T-helper 2 cell treated with Interferon-gamma antibody and Interleukin-4, amounts not matched to agents 5 μg/mL and 100 μg/mL, for 36 hours (primary cell): ENCODE measurements at places on chromosomes 13 and 19.
A peak's percentile ranks its signal among the peaks of the same experiment; 100 is the strongest.

DNA sequence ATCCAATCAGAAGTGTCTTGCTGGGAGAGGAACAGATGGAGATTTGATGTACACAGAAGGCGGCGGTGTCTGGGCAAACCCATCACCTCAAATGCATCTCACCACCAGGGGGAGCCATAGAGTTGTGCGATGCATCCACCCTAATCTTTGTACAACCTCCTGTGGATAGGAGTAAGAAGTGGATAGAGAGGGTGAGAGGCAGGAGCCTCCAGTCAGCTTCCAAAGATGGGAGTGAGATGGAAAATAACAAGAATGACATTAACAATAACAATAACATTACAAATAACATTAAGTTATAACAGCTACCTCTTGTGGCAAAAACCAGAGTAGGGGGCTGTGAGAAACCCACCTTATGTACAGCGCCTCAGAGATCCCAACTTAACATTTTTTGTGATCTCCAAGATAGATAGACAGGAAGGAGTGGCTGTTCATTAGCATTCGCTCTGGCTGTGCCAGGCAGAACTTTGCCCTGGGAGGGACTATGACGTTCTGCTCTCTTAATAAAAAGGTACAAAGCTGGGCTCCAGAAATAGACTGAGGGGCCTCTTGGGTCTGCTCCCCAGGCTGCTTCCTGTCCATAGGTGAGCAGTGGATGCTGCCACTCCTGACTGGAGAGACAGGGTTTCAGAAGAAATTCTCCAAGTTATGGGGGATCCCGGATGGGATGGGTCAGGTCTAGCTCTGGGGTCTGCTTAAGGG, 5.2 kb upstream of the CEACAM18 start:
- no peaks in the 10 kb centered on the region for H3K27me3 ChIP-seq
- peaks cover 23% of the 10 kb centered on the region for H3K4me1 ChIP-seq
- no peak overlapping the region for H3K27ac ChIP-seq
- no peaks in the 10 kb centered on the region for H3K36me3 ChIP-seq
- H3K4me3 ChIP-seq = no peak overlapping the region

- no peak for DNase-seq
- H3K36me3 ChIP-seq = peaks cover 26% of the 10 kb centered on the region
- H3K27me3 ChIP-seq = no peaks in the 10 kb centered on the region
- peak overlapping the region; percentile 92 for H3K4me3 ChIP-seq
- peaks cover 18% of the 10 kb centered on the region for H3K4me1 ChIP-seq
These were observed 401 bp upstream of the ZNF765 start for GRCh38 chr19:53394522-53394973.

DNA sequence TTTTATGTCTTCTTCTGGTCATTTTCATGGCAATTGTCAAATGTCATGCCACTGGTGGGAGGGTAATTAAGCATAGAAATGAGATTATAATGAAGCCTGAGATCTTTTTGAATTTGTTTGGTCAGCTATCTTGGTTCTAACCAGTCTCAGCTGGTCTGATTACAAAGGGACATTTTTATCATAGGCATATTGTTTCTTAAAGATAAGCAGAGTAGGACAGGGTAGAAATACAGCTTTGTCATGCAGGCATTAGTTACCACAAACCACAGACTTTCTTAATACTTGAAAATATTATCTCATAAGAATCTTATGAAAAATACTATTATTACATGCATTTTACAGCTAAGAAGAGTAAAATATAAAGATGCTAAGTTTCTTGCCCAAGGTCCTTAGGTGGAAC, 1761.5 kb downstream of the PCDH9 start:
- H3K27ac ChIP-seq = no peak overlapping the region
- DNase-seq = no peak
- no peak overlapping the region for H3K4me3 ChIP-seq
- H3K27me3 ChIP-seq = no peaks in the 10 kb centered on the region
- no peaks in the 10 kb centered on the region for H3K4me1 ChIP-seq

DNA sequence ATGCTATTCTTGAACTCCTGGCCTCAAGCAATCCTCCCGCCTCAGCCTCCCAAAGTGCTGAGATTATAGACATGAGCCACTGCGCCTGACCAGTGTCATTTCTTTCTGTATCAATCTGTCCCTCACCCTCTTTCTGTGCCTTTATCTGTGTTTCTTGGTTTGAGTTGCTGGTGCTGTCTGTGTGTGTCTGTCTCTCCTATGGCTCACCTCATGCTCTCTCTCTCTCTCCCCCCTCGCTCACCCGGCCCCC, 9.9 kb downstream of the IRF2BP1 start:
- DNase-seq = peak; percentile 56
- H3K4me3 ChIP-seq = peak overlapping the region; percentile 6
- H3K27ac ChIP-seq = peak overlapping the region; percentile 72
- H3K27me3 ChIP-seq = peaks cover 10% of the 10 kb centered on the region

- no peaks in the 10 kb centered on the region for H3K27me3 ChIP-seq
- H3K27ac ChIP-seq = no peak overlapping the region
These were observed 88.8 kb downstream of the ZNF429 start for GRCh38 chr19:21593934-21594820.

- H3K4me1 ChIP-seq = peaks cover 14% of the 10 kb centered on the region
- H3K27ac ChIP-seq = peak overlapping the region; percentile 20
- no peak for DNase-seq
- H3K36me3 ChIP-seq = no peaks in the 10 kb centered on the region
- peaks cover 3% of the 10 kb centered on the region for H3K27me3 ChIP-seq
These were observed 15.5 kb upstream of the SPACA4 start for GRCh38 chr19:48591021-48591420.

- H3K4me1 ChIP-seq = no peaks in the 10 kb centered on the region
- no peak overlapping the region for H3K27ac ChIP-seq
- H3K36me3 ChIP-seq = no peaks in the 10 kb centered on the region
These were observed 2678.4 kb downstream of the PCDH9 start for GRCh38 chr13:64551755-64552154.

DNA sequence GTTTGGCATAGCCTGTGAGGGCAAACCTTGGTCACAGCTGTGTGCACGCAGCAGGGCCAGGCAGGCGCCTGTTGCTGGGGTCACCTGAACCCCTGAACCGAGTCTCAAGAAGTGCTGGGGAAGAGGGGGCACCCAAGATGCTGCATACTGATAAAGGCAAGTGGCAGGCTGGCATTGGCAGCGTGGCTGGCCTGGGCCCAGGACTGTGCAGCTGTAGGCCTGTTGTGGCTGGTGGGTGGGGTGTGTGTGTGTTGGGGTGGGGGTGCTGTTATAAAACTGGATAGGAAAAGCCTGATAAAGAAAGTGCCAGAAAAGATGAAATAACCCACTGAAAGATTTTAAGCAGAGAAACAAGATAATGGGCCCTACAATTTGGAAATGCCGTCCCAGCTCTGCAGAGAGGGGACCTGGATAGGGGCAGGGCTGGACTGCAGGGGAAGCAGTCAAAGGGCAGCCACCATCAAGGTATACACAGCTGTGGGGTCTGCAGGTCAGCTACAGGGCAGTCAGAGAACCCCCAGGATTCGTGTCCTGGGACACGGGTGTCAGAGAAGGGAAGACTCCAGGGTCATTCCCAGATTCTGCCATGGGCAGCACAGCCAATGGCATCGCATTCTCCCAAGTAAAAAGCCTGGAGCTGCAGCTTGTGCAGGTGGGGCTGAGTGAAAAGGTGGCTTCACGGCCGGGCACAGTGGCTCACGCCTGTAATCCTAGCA, 33.2 kb downstream of the CILP2 start:
- DNase-seq = no peak
- H3K4me1 ChIP-seq = peaks cover 3% of the 10 kb centered on the region
- no peak overlapping the region for H3K27ac ChIP-seq

DNA sequence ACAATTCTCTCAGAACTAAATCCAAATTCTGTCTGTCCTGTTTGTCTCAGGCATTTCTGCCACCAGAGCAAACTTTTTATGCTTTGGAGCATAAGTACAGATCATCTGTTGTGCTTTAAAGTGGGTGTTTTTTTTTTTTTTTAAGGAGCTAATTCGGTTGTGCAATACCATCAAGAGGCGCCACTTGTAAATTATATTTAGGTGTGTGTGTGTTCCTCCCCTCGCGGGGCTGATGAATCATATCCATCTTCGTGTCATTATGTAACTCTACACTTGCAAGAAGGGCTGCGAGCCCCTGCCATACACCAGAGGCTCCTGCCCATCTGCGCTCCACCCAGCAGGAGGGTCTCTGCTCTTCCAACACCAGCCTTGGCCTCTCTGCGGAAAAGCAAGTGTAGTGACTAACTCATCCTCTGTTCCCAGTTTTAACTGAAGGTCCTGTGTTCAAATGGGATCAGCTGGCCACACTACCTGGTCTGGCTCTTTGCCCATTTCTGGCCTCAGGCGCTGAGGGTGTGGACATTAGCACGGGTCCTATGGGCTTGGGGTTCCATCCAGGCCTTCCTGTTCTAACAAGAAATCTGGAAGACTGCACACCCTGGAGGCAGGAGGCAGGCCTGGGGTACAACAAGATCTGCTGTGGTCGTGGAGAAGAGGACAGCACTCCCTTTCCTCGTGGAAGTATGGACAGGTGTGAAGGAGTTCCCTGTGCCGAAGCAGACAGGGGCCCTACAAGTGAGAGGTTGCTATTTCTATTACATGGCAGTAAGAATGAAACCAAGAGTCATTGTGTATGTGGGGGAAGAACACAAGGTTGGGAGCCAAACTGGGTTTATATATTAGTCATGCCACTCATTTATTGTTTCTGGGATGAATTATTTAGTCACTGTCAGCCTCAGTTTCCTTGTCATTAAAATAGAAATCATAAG, 96.1 kb upstream of the MBNL2 start:
- H3K4me3 ChIP-seq = no peak overlapping the region
- DNase-seq = peak; percentile 17
- H3K36me3 ChIP-seq = no peaks in the 10 kb centered on the region
- H3K27ac ChIP-seq = no peak overlapping the region
- peaks cover 13% of the 10 kb centered on the region for H3K4me1 ChIP-seq

DNA sequence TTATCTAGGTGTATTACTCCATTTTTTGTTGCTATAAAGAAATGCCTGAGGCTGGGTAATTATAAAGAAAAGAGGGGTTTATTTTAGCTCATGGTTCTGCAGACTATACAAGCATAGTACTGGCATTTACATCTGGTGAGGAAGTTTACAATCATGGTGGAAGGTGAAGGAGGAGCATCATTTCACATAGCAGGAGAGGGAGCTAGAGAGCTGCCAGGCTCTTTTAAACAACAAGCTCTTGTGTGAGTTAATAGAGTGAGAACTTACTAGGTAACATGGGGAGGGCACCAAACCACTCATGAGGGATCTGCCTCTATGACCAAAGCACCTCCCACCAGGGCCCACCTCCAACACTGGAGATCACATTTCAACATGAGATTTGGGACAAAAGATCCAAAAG, 221.7 kb upstream of the GPC6 start:
- no peaks in the 10 kb centered on the region for H3K36me3 ChIP-seq
- no peaks in the 10 kb centered on the region for H3K27me3 ChIP-seq
- DNase-seq = no peak
- H3K27ac ChIP-seq = no peak overlapping the region

- H3K36me3 ChIP-seq = peaks cover 44% of the 10 kb centered on the region
- no peaks in the 10 kb centered on the region for H3K27me3 ChIP-seq
- H3K4me3 ChIP-seq = peak overlapping the region; percentile 78
- peak overlapping the region; percentile 88 for H3K27ac ChIP-seq
- peak; percentile 47 for DNase-seq
- peaks cover 38% of the 10 kb centered on the region for H3K4me1 ChIP-seq
These were observed 28.4 kb downstream of the SAE1 start for GRCh38 chr19:47158879-47159503.

DNA sequence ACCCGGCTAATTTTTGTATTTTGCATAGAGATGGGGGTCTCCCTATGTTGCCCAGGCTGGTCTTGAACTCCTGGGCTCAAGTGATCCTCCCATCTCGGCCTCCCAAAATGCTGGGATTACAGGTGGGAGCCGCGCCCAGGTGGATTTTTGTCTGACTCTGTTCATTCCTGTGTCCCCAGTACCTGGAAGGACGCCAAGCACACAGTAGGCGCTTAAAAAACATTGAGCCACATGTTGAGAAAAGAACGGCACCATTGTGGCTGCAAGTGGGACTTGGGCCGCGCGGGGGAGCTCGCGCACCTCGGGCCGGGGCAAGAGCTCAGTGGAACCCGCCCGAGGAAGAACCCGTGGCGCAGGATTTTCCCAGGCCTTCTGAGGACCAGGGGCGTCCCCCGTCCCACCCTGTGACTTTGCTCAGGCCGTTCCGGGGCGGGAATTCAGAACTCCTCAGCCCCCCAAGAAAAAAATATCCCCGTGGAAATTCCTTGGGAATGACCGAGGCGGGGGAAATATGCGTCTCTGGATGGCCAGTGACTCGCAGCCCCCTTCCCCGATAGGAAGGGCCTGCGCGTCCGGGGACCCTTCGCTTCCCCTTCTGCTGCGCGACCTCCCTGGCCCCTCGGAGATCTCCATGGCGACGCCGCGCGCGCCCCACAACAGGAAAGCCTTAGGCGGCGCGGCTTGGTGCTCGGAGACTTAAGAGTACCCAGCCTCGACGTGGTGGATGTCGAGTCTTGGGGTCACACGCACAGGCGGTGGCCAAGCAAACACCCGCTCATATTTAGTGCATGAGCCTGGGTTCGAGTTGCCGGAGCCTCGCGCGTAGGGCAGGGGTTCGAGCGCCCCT, 1.4 kb upstream of the ICAM1 start:
- H3K4me1 ChIP-seq = peaks cover 30% of the 10 kb centered on the region
- H3K4me3 ChIP-seq = peak overlapping the region; percentile 87
- peaks cover 8% of the 10 kb centered on the region for H3K36me3 ChIP-seq
- no peaks in the 10 kb centered on the region for H3K27me3 ChIP-seq

DNA sequence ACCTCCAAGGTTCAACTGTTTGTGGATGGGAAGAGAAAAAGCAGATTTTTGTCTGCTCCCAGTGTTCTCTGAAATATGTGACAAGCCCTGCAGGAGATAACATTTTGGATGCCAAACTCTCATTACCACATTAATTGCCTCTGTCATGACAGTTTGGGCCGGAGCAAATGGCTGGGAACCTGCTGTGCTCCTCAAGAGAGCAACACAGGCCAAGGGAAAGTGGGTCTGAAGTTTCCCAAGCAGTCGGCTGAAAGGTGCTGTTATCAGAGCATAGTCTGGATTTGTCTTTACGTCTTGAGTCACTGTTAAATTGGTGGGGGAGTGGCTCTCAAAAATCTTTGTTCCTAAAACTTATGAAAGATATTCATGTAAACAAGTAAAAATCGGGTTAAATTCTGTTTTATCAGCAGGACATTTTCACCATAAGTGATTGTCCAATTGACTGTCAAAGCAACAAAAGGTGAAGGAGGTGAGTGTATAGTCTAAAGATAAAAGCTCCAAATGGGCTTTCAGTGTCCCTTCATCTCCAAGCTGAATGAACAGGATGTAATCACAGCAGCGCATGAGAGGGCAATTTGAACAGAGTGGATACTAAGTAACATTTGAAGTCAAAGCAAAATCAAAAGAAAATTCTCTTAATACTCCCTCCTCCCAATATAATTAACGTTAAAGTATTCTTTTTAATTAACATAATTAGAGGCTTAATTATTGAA, 844.8 kb downstream of the PCDH17 start:
- H3K36me3 ChIP-seq = no peaks in the 10 kb centered on the region
- no peak overlapping the region for H3K27ac ChIP-seq
- no peak for DNase-seq
- H3K4me1 ChIP-seq = no peaks in the 10 kb centered on the region
